ENCODE measurements at places on chromosomes 16 and 17.

GRCh38 chr17:8345951-8346665, 6.5 kb downstream of the ODF4 start:
- no peak for DNase-seq

- no peak for DNase-seq
These were observed 88.9 kb upstream of the ATF7IP2 start for GRCh38 chr16:10296956-10297340.

GRCh38 chr17:59423903-59424302, 92.4 kb downstream of the YPEL2 start:
- DNase-seq, result no peak

- DNase-seq, result no peak
These were observed 13.3 kb upstream of the SBK1 start for GRCh38 chr16:28279006-28279405.

GRCh38 chr16:83176802-83177201, 550.0 kb downstream of the CDH13 start:
- DNase-seq, result no peak

GRCh38 chr17:57685499-57686132, 59.5 kb downstream of the CCDC182 start:
- no peak for DNase-seq

GRCh38 chr17:3891626-3892094, 1.2 kb downstream of the CAMKK1 start:
- DNase-seq, result no peak

GRCh38 chr17:47117386-47117785, 71.7 kb downstream of the CDC27 start:
- DNase-seq, result no peak

- DNase-seq, result peak; percentile 52
These were observed 36.6 kb upstream of the TMEM132E start for GRCh38 chr17:34542700-34543336.

GRCh38 chr17:32498391-32498790, 11.6 kb downstream of the CDK5R1 start:
- DNase-seq, result no peak

- no peak for DNase-seq
These were observed 154.8 kb upstream of the WSCD1 start for GRCh38 chr17:5915337-5915736.

- DNase-seq, result no peak
These were observed 38.3 kb upstream of the AKTIP start for GRCh38 chr16:53541326-53541725.

DNA sequence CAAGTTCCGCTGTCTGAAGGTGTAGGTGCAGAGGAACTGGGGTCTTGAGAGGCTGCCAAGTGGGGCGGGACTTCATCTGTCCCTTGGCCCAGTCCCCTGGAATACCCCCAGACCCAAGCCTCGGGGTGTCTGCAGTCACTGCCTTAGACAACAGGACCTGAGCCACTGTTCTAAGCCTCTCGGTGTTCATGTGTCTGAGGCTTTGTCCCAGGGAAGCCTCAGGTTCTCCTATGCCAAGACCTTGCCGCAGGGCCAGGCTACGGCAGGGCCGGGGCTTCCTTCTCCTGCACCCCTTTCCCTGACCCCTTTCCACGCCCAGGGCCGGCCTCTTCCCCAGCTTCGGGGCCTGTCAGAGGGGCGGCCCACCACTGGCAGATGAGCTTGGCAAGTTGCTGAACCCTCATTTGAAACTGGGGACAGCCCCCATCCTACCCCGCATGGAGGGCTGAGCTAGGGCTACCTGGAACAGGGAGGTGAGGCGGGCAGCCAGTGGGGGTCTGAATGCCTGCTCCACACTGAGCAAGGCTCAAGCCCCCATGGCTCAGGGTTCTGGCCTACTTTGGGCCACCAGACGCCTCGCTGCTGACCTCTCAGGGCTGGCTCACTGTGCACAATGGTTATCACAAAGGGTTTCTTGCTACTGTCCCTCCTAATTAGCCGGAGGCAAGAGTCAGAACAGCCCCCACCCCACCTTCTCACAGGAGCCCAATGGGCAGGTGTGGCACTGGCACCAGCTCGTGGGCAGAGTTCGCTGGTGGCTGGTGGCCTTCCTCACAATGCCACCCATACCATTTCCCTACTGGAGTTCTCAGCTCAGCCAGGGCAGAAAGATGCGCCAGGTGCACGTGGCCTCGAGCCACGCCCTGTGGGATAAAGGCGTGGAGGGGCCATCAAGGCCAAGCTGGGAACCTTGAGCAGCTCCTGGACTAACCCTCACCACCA, 7.1 kb downstream of the LITAFD start:
- no peak for DNase-seq

GRCh38 chr16:47571049-47571448, 109.9 kb downstream of the PHKB start:
- DNase-seq, result no peak

- no peak for DNase-seq
These were observed 327.0 kb downstream of the FOXL1 start for GRCh38 chr16:86905302-86905701.
